Activated CD4-positive, alpha-beta T cell treated with anti-CD3 and anti-CD28 coated beads, Interleukin-2, Interleukin-6, amounts not matched to agents 100 ng/mL and 50 ng/mL, durations not matched to agents 16 hours and 8 hours (primary cell): ENCODE measurements at places on chromosomes 13 and 19.

DNA sequence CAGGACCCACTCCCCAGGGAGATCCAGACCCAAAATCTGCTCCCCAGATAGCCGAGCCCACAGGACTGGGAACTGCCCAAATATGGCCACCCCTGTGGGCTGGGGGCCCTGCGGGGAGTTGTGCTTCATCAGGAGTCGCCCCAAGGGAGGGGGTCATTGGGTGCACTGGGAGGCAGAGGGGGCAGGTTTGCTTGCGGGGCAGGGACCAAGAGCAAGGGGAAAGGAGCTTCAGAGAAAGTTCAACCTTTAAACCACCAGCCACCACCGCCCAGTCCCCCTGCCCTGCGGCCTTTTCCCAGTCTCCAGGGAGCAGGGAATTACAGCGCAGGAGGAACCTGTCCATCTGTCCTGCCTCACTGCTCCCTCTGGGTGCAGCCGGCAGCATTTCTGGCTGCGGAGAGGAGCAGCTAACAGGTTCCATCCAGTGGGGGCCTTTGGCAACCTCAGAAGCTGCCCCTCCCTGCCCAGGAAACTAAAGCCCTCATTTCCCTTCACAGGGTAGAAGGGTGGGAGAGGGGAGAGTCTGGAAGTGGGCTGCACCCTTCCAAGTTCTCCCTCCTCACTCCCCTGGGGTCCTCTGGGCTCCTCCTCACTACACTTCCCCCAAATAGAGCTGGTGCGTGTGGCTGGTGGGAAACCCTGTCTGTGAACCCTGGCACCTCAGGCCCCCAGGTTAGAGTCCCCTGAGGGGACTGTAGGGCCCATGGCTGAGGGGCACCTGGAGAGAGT is 13.8 kb upstream of the ASF1B start:
- no peak for DNase-seq

- no peak for DNase-seq
These were observed 9.9 kb downstream of the STOML3 start for GRCh38 chr13:38980750-38981078.

GRCh38 chr19:57434386-57435061 is 601 bp upstream of the ZNF749 start:
- DNase-seq = no peak

DNA sequence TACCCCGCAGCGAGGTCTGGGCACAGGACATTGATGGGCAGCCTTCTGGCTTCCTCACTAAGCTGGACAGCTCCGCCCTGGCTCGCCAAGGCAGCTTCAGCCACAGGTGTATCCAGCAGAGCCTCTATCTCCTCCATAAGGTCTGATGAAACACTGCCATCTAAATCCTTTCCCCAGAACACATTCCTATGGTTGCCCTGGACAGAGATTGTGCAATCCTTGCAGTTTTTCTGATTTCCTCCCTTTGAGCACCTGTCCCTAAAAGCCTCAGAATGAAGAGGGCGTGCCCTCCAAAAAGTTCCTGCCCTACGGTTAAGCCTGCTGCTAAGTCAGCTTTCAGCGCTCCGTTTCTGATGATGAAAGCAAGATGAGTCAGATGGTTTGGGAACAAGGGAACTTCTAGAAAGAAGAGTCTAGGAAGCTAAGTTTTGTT is 21.0 kb downstream of the CLEC4M start:
- no peak for DNase-seq

GRCh38 chr19:46759817-46760333 is 13.6 kb upstream of the STRN4 start:
- no peak for DNase-seq

DNA sequence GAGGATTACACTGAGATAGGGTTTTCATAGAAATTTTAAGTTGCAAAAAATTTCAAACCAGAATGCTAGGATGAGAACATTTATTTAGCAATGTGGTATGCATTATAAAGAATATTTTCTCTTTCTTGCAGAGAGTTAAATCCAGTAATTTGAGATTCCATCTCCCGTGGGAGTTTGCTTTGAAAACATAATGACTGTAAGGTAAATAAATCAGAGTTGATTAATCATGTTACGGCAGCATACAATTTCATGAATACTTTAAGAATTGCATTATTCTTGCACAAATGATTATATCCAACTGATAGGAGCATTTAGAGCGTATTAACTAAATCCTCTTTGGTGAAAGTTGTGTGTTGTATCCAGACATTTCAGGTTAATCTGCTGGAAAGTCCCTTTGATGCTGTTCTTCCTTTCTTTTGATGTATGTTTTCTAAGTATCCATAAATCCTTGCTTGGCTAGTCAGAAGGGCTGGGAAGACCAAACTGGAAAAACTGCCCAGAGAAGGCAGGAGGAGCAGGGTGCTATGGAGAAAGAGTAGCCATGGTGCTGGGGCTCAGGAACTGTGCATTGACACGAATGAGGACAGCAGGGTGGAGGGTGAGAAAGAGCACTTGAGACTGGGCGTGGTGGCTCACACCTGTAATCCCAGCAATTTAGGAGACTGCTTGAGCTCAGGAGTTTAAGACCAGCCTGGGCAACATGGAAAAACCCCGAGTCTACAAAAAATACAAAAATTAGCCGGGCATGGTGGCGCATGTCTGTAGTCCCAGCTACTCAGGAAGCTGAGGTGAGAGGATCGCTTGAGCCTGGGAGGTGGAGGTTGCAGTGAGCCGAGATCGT is 4.8 kb upstream of the GJA3 start:
- no peak for DNase-seq

GRCh38 chr19:5155586-5156210 is 184.9 kb downstream of the PTPRS start:
- no peak for DNase-seq

- DNase-seq = no peak
These were observed 492.6 kb downstream of the RFC3 start for GRCh38 chr13:34310539-34310938.

DNA sequence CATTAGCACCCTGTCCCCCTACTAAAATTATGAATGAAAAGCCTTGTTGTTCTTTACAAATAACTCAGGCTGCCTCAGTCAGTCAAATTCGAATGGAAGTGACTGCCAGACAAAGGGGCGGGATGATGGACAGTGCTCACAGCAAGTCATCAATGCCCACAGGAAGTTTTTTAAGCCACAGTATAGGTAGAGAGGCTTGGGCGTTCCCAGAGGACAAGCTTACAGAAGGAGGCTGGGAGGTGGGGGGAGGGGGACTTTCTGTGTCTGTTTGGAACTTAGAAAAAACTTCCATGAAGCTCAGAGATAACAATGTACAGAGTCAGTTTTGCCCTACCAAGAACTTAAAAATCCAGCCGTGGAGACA is 18.5 kb upstream of the SPRY2 start:
- no peak for DNase-seq

DNA sequence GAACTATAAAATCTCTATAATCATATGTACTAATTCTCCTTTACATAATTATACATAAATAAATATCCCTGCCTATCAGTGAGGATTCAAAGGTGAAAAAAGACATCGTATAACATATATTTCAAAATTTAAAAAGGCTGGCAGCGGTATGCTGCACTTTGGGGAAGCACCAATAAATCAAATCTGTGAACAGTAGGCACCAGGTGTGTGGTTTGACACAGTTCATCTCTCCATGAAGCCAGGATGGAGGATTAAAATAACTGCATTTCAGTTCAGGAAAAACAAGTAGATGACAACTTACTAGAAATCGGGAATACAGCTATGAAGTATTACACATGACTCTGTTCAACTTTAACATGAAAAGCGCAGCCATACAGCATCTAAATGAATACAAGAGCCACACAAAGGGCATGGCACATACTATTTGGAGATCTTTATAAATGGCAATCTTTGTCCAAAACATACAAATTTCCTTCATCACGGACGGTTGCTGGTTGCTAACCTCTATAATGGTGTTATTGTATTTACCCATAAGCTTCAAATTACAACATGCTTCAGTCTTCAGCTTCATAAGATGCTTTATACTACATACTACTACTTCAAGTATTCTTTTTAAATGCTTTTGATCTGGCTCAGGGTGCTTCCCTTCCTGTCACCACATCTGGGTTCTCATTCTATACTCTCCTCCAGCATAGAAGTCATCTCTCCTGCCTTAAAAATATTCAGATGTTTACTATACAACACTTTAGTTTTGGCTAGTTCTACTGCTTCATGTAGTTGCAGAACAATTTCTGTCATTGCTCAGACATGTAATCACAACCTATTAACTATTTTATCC is 128.7 kb downstream of the KLF12 start:
- DNase-seq = no peak

- no peak for DNase-seq
These were observed 16.6 kb downstream of the DDX39A start for GRCh38 chr19:14402332-14403144.

- no peak for DNase-seq
These were observed 489 bp downstream of the NTF4 start for GRCh38 chr19:49064029-49064629.

DNA sequence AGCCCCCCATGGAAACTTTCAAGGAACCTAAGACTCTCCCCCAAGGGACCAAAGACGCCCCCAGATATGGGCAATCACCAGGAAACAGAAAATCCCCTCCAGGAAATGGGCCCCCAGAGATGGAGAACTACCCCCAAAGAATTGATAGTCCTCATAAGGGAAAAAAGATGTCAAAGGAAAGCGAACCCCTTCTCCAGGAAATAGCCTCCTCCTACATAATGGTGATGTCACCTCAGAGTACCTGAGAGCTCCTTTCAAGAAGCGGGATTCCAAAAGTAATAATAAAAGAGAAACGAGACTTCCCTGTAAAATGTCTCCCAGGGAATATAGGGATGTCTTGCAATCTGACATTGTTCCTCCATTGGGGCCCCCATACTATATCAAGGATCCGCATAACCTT is 1.1 kb downstream of the CDKN2D start:
- no peak for DNase-seq

- no peak for DNase-seq
These were observed 133.6 kb downstream of the STK24 start for GRCh38 chr13:98443329-98443728.

- no peak for DNase-seq
These were observed 509.0 kb upstream of the MIR17HG start for GRCh38 chr13:90838317-90838960.

DNA sequence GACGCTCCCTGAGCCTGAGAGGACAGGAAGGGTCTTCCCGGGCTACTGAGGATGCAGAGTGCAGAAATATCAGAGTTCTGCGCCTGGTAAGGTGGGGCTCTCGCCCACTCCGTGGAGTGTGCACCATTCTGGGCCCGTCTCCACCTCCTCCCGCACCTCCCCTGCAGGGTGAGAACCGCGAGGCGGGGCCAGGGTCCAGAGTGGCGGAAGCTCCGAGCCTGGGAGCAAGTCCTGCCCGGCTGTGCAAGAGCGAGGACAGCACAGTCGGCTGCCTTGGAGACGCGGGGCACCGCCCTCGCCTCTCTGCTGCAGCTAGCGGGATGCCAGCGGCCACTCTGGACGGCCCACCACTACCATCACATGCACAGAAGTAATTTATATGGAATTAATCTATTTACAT is 2304.4 kb downstream of the PCDH9 start:
- DNase-seq = no peak

DNA sequence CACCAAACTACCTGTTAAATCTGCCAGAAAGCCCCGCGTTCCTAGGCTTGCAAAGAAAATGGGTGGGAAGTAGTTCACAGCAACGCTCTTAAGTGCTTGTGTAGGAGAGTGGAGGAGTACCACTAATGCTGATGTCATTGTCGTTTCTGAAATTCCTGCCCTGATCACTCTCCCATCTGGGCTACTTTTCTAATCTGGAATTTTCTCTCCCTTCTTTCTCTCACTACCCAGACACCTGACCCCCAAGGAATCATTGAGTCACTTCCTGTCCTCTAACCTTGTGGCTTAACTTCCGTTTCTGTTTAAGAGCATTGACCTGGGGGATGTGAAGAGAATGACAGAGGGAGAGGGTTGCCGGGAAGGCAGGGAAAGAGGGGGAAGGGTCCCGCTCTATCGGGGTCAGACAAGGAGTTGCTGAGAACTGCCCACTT is 98.7 kb downstream of the STARD13 start:
- DNase-seq = peak; percentile 44

DNA sequence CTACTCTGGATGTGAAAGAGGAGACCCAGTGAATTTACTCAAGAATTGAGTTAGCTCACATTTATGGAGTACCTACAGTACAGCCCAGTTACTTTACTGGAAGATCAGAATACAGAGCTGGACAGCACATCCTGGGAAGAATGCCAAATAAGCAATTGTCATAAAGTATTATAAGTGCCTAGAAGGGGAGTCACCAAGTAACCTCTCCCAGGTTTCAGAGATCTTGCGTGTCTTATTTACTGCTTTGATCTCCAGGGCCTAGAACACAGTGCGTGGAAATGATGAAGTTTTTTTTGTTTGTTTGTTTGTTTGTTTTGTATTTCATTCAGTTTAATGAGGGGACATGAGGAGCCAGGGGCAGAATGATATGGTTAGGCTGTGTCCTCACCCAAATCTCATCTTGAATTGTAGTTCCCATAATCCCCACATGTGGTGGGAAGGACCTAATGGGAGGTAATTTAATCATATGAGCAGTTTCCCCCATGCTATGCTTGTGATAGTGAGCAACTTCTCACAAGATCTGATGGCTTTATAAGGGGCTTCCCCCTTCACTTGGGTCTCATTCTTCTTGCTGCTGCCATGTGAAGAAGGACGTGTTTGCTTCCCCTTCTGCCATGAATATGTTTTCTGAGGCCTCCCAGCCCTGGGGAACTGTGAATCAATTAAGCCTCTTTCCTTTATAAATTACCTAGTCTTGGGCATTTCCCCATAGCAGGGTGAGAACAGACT is 5.2 kb downstream of the GARRE1 start:
- no peak for DNase-seq

- DNase-seq = no peak
These were observed 731.2 kb upstream of the PCDH9 start for GRCh38 chr13:67961331-67961730.

DNA sequence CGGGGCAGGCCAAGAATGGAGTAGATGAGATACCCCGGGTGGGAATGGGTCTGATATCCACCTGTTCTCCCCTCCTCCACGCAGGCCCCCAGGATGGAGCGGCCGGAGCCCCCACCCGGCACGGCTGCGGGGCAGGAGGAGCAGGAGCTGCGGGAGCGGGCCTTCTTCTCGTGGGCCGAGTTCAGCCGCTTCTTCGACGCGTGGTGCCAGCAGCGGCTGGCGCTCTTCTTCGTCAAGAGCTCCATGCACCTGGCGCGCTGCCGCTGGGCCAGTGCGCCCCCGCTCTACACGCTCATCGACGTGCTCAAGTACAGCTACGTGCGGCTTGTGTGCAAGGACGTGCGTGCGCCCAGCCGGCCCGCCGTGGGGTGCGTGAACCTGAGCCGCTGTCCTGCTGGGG is 1.2 kb downstream of the ZSWIM9 start:
- no peak for DNase-seq

DNA sequence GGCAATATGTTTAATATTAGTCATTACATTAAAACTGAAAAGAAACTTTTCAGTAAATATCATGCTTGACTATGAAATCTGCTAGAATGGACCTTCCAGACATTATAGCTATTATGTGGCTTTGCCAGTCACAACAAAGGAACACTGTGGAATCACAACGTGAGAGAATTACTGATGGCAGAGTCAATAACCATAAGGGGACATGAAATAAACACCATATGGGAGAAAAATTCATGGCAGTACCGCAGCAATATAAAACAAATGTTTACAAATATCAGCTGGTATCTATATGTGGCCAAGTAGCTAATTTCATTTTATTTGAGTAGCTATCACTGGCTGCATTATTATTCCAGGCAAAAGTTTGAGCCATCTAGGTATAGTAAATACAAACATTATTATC is 1818.6 kb downstream of the PCDH9 start:
- no peak for DNase-seq
